ENCODE measurements at places on chromosomes 7 and 10. TPM values are rescaled to one million over a fixed set of nuclear protein-coding genes. Genes with fewer than 3 reads are reported as not detected.

STK17A gene
- total RNA-seq, result 23.6 TPM

FAM25G gene
- total RNA-seq, result not detected

ANKRD30A gene
- total RNA-seq, result not detected

ATOH7 gene
- not detected for total RNA-seq

ARMS2 gene
- total RNA-seq, result not detected

TEX47 gene
- total RNA-seq, result not detected

C10orf120 gene
- not detected for total RNA-seq

- DNase-seq, result no peak
- no peaks in the 10 kb centered on the region for H3K27me3 ChIP-seq
- H3K27ac ChIP-seq, result no peak overlapping the region
Observed at GRCh38 chr7:70393956-70394355, 738.0 kb upstream of the GALNT17 start.

GRCh38 chr7:116653204-116653603 lies 18.8 kb upstream of the MET start:
- H3K27me3 ChIP-seq, result no peaks in the 10 kb centered on the region
- H3K4me3 ChIP-seq, result no peak overlapping the region
- no peaks in the 10 kb centered on the region for H3K36me3 ChIP-seq
- no peaks in the 10 kb centered on the region for H3K4me1 ChIP-seq

DNA sequence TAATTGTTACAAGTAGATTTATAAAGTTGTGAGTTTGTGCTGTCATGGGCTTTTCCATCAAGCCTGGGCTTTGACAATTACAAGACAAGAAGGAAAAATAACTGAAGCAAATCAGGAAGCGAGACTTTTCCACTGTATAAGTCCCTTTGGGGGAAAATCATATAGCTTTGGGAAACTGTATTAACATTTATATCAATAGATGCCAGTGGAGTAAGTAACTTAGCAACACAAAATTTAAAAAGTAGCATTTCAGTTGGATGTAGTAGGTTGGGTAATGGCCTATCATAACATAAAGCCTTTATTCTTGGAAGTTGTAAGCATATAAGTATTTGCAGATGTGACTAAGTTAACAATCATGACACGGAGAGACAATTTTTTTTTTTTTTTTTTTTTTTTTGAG lies 931.1 kb downstream of the CNTNAP2 start:
- H3K27me3 ChIP-seq, result no peaks in the 10 kb centered on the region
- no peak overlapping the region for H3K27ac ChIP-seq
- no peak overlapping the region for H3K4me3 ChIP-seq
- no peaks in the 10 kb centered on the region for H3K4me1 ChIP-seq
- no peak for DNase-seq
- H3K36me3 ChIP-seq, result no peaks in the 10 kb centered on the region

- no peaks in the 10 kb centered on the region for H3K4me1 ChIP-seq
- no peak overlapping the region for H3K27ac ChIP-seq
- no peak overlapping the region for H3K4me3 ChIP-seq
- DNase-seq, result no peak
- no peaks in the 10 kb centered on the region for H3K36me3 ChIP-seq
Observed at GRCh38 chr7:137480401-137480800, 136.9 kb upstream of the PTN start.

- H3K27me3 ChIP-seq, result no peaks in the 10 kb centered on the region
- H3K4me3 ChIP-seq, result no peak overlapping the region
- DNase-seq, result no peak
- H3K27ac ChIP-seq, result no peak overlapping the region
Observed at GRCh38 chr7:119086026-119086425, 861.5 kb downstream of the ANKRD7 start.

- no peak overlapping the region for H3K27ac ChIP-seq
- peaks cover 14% of the 10 kb centered on the region for H3K4me1 ChIP-seq
- no peaks in the 10 kb centered on the region for H3K27me3 ChIP-seq
- H3K36me3 ChIP-seq, result no peaks in the 10 kb centered on the region
Observed at GRCh38 chr10:89275383-89275782, 23.8 kb upstream of the LIPA start.

DNA sequence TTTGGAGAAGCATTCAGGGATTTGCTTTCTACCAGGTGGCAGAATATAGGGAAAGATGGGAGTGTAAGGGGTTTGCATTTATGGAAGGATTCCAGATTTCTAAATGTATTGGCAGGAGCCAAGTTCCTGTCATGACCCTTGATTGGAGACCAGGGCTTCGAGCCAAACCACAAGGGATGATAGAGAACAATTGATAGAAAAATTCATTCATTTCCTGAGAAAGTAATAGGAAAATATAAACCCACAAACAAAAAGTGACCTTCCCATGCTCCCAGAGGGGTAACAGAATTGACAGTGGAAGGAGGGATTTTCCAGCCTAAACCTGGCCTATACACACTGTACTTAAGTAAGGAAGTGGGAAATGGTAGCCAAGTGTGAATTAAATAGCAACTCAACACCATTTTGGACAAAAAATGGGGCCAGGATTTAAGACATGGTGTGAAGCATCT lies 22.4 kb upstream of the IFIT2 start:
- no peak overlapping the region for H3K4me3 ChIP-seq
- H3K27me3 ChIP-seq, result no peaks in the 10 kb centered on the region
- no peaks in the 10 kb centered on the region for H3K4me1 ChIP-seq

- H3K4me1 ChIP-seq, result no peaks in the 10 kb centered on the region
- H3K27me3 ChIP-seq, result no peaks in the 10 kb centered on the region
- H3K27ac ChIP-seq, result no peak overlapping the region
- H3K36me3 ChIP-seq, result no peaks in the 10 kb centered on the region
- DNase-seq, result no peak
Observed at GRCh38 chr7:81367326-81367931, 402.4 kb downstream of the HGF start.

- DNase-seq, result no peak
- no peaks in the 10 kb centered on the region for H3K27me3 ChIP-seq
- H3K27ac ChIP-seq, result no peak overlapping the region
- H3K36me3 ChIP-seq, result peaks cover 9% of the 10 kb centered on the region
- no peak overlapping the region for H3K4me3 ChIP-seq
Observed at GRCh38 chr7:111872450-111873325, 310.4 kb upstream of the IMMP2L start.

GRCh38 chr7:149773446-149774236 lies at the start of gene ZNF467:
Gene ZNF467 (minus strand): TSS chr7:149773588. CDS start chr7:149771032, 2,556 bp downstream.
- H3K4me3 ChIP-seq, result peak within 1 kb of the TSS; percentile 52
- no peak within 1 kb of the TSS for H3K27ac ChIP-seq
- no peaks in the 10 kb centered on the region for H3K27me3 ChIP-seq
- peak; percentile 39 for DNase-seq

- DNase-seq, result no peak
- no peak overlapping the region for H3K27ac ChIP-seq
- no peaks in the 10 kb centered on the region for H3K27me3 ChIP-seq
- H3K4me1 ChIP-seq, result no peaks in the 10 kb centered on the region
- H3K4me3 ChIP-seq, result no peak overlapping the region
Observed at GRCh38 chr7:43855176-43855575, 14.1 kb downstream of the MRPS24 start.

GRCh38 chr7:7446616-7447015 lies 89.1 kb downstream of the COL28A1 start:
- no peak overlapping the region for H3K27ac ChIP-seq
- H3K36me3 ChIP-seq, result no peaks in the 10 kb centered on the region
- no peak for DNase-seq

DNA sequence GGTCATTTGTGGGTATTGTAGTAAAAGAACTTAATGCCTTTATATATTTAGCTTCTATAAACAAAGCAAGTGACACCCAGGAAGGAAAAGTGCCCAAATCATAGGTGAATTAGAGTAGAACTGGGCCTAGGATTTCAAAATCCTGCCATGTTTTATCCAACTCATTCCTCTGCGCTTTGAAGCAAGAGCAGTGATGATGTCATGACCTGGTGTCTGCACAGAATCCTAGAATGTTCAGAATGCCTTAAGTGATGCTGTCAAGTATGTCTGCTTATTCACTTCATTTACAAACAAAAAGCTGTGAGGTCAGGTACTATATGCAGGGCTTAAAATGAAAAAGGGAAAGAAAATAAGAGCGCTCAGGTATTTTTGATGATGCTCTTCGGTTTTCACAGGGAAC lies 737.2 kb upstream of the ANKRD30A start:
- H3K4me3 ChIP-seq, result no peak overlapping the region
- no peak for DNase-seq

GRCh38 chr10:19817231-19817933 lies 1.1 kb downstream of the PLXDC2 start:
- H3K27ac ChIP-seq, result peak overlapping the region; percentile 95
- H3K4me3 ChIP-seq, result peak overlapping the region; percentile 84
- no peaks in the 10 kb centered on the region for H3K36me3 ChIP-seq
- H3K4me1 ChIP-seq, result no peaks in the 10 kb centered on the region

DNA sequence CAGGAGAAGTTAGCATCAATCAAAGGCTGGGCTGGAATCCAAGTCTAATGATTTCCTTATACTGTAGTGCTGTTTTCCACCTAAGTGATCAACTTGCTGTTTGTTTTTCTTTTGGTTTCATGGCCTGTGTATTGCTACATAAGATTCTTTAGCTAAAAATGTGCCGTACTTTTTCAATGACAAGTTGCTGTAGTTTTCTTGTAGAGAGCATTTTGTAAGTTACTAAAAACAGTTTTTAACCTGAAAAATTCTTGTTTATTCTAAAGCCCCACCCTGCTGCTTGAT lies 1.3 kb downstream of the HELLS start:
- no peaks in the 10 kb centered on the region for H3K4me1 ChIP-seq
- H3K27ac ChIP-seq, result no peak overlapping the region
- H3K4me3 ChIP-seq, result no peak overlapping the region
- no peaks in the 10 kb centered on the region for H3K36me3 ChIP-seq

- DNase-seq, result no peak
- H3K36me3 ChIP-seq, result no peaks in the 10 kb centered on the region
- no peaks in the 10 kb centered on the region for H3K4me1 ChIP-seq
Observed at GRCh38 chr10:104641937-104642657, 1.0 kb downstream of the SORCS3 start.

- H3K4me1 ChIP-seq, result no peaks in the 10 kb centered on the region
- no peaks in the 10 kb centered on the region for H3K36me3 ChIP-seq
- DNase-seq, result no peak
- H3K4me3 ChIP-seq, result no peak overlapping the region
Observed at GRCh38 chr7:31267486-31267885, 73.0 kb downstream of the NEUROD6 start.

- H3K4me3 ChIP-seq, result no peak overlapping the region
- H3K27ac ChIP-seq, result no peak overlapping the region
- H3K36me3 ChIP-seq, result no peaks in the 10 kb centered on the region
Observed at GRCh38 chr10:44386546-44387052, 1.7 kb upstream of the CXCL12 start.

GRCh38 chr10:113537672-113538071 lies 15.2 kb upstream of the HABP2 start:
- no peak overlapping the region for H3K4me3 ChIP-seq
- no peak overlapping the region for H3K27ac ChIP-seq
- H3K4me1 ChIP-seq, result no peaks in the 10 kb centered on the region
- H3K36me3 ChIP-seq, result no peaks in the 10 kb centered on the region

Data from tibial nerve (tissue), 4 donors.